ENCODE measurements at places on chromosomes 5 and 9. TPM values are rescaled to one million over a fixed set of nuclear protein-coding genes. Genes with fewer than 3 reads are reported as not detected.

The CD180 gene
- 0.57 TPM for polyA plus RNA-seq

The LPAR1 gene
- polyA plus RNA-seq, result 28.6 TPM

The UBE2QL1 gene
- 0.67 TPM for polyA plus RNA-seq

The RCL1 gene
- 18.7 TPM for polyA plus RNA-seq

The COL5A1 gene
- polyA plus RNA-seq, result 111 TPM

The PCDH12 gene
- polyA plus RNA-seq, result 15.7 TPM

The PROB1 gene
- 3.5 TPM for polyA plus RNA-seq

The GNA14 gene
- polyA plus RNA-seq, result 12.4 TPM

The DBH gene
- polyA plus RNA-seq, result 1.7 TPM

The RANBP3L gene
- polyA plus RNA-seq, result 5.5 TPM

The NOXA1 gene
- polyA plus RNA-seq, result 10.7 TPM

The HTR1A gene
- polyA plus RNA-seq, result not detected

The IFNB1 gene
- polyA plus RNA-seq, result not detected

The PCDHGB6 gene
- polyA plus RNA-seq, result 7.8 TPM

The GARNL3 gene
- 21.2 TPM for polyA plus RNA-seq

The SPATA31D4 gene
- polyA plus RNA-seq, result not detected

The TRIM36 gene
- polyA plus RNA-seq, result 2.6 TPM

The EGFLAM gene
- 8.8 TPM for polyA plus RNA-seq

The SLC46A2 gene
- 0.17 TPM for polyA plus RNA-seq

The PBX3 gene
- polyA plus RNA-seq, result 23.7 TPM

The LCN15 gene
- polyA plus RNA-seq, result 0.06 TPM

The DHX29 gene
- polyA plus RNA-seq, result 43.3 TPM

The CFAP77 gene
- polyA plus RNA-seq, result 1.3 TPM

The ADAMTS6 gene
- 2.6 TPM for polyA plus RNA-seq

The TMEM252 gene
- polyA plus RNA-seq, result 8.4 TPM

The SPATA31C1 gene
- polyA plus RNA-seq, result 0.80 TPM

The PCDHB9 gene
- polyA plus RNA-seq, result 4.5 TPM

The POU5F2 gene
- polyA plus RNA-seq, result 0.10 TPM

The UBE2B gene
- polyA plus RNA-seq, result 112 TPM

The EPB41L4A gene
- 32.4 TPM for polyA plus RNA-seq

The ZNF189 gene
- polyA plus RNA-seq, result 38.9 TPM

The OMD gene
- 0.99 TPM for polyA plus RNA-seq

The FOXD4L5 gene
- polyA plus RNA-seq, result 0.11 TPM

The SAXO1 gene
- polyA plus RNA-seq, result 0.18 TPM

The PCDHA5 gene
- polyA plus RNA-seq, result 0.14 TPM

The CYLC2 gene
- polyA plus RNA-seq, result not detected

The CEL gene
- 4.0 TPM for polyA plus RNA-seq

The ADAMTS2 gene
- 11.7 TPM for polyA plus RNA-seq

The TMEM171 gene
- polyA plus RNA-seq, result 5.2 TPM

The IL9 gene
- not detected for polyA plus RNA-seq

The SPATA31A3 gene
- polyA plus RNA-seq, result not detected

The CATSPER3 gene
- 1.0 TPM for polyA plus RNA-seq

The IL12B gene
- polyA plus RNA-seq, result 0.13 TPM

The SH3PXD2B gene
- 32.1 TPM for polyA plus RNA-seq

The NMRK1 gene
- polyA plus RNA-seq, result 27.4 TPM

The STPG3 gene
- polyA plus RNA-seq, result 2.8 TPM

The TMEM8B gene
- 30.2 TPM for polyA plus RNA-seq

The SHROOM1 gene
- polyA plus RNA-seq, result 12.7 TPM

The TMC1 gene
- polyA plus RNA-seq, result 1.3 TPM

The CENPP gene
- polyA plus RNA-seq, result 5.3 TPM

The C9orf153 gene
- not detected for polyA plus RNA-seq

The NRG2 gene
- polyA plus RNA-seq, result 1.8 TPM

The CXXC5 gene
- 190 TPM for polyA plus RNA-seq

The GRM6 gene
- polyA plus RNA-seq, result 1.7 TPM

The HBEGF gene
- 9.1 TPM for polyA plus RNA-seq

The STKLD1 gene
- polyA plus RNA-seq, result 4.6 TPM

All from renal pelvis (tissue), 12 donors.